ENCODE measurements at places on chromosomes 4 and X.

DNA sequence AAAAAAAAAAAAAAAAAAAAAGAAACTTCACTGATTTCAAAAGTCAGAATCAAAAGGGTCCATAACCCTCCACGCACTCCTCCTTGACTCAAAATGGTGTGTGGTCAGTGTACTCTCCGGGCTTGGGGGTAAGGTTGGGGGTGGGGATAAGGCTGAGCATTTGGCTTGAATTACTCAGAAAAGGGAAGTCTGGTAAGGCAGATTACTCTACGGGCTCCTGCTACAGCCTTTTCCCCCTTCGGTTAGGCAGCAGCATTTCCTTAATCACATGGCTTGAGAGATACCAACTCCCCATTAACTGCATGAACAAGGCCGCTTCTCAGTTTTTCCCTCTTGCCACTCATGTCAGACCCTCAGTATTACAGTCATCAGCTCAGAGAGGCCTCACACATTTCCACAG, 135.4 kb upstream of the DUSP21 start:
- no peak for DNase-seq

DNA sequence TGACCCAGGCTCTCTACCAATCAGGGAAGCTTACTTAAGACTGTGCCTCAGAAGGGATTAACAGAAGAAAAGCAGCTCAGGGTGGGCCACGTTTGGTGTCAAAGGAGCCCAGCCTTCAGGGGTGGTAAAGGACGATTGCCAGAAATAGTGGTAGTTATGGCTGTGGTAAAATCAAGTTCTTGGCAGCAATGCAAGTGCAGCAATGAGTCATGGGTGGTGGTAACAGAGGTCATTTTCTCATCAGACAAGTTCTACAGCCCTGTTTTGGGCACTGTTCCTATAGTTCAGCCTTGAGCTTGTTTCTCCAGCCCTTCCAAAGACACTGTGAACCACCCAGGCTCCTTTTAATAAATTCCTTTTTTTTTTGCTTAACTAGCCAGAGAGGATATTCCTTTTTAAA, 120.3 kb downstream of the EFHC2 start:
- DNase-seq = no peak

DNA sequence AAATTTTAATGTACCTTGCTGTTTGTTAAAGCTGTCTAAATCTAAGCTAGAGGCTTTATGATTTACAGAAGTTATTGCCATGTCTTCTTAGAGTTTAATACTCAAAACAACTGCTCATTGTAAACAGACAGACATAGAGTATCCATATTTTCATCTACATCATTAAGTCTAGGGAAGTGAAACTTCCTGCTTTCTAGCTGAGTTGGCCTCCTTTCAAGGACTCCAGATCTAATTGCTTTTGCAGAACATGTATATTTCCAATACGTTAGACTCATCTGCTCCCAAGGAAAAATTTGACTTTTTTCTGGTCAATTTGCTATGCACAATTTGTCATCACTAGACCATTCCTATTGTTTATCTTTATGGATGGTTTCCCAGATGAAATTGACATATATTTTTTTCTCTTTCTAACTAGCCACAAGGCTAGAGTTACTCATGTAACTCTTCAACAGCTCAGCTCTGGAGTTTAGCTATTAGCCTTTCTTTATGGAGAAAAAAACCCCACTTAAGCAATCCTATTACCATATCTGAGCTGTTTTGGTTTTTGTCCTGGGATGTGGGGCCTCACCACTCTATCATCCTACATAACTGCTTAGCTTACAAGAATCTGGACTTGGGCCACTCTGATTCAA, 122.9 kb downstream of the PPA2 start:
- no peak for DNase-seq

GRCh38 chr4:119138046-119138445, 2.4 kb downstream of the MYOZ2 start:
- DNase-seq = peak; percentile 4

GRCh38 chrX:29477878-29478277, 737.5 kb upstream of the MAGEB2 start:
- no peak for DNase-seq

DNA sequence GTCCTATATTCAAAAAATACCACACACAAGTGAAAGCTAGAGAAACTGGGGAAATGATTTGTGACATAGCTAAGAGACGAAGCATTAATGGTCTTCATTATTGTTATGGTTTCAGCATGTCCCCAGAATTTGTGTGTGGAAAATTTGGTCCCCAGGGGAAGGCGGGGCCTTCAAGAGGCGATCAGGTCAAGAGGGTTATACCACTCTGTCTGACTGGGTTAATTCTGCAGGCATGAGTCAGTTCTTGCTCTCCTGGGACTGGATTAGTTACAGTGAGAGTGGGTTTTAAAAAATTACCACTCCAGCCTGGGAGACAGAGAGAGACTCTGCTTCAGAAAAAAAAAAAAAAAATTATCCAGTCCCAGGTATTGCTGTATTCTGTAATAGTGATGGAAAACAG, 2.1 kb upstream of the MTNR1A start:
- no peak for DNase-seq

DNA sequence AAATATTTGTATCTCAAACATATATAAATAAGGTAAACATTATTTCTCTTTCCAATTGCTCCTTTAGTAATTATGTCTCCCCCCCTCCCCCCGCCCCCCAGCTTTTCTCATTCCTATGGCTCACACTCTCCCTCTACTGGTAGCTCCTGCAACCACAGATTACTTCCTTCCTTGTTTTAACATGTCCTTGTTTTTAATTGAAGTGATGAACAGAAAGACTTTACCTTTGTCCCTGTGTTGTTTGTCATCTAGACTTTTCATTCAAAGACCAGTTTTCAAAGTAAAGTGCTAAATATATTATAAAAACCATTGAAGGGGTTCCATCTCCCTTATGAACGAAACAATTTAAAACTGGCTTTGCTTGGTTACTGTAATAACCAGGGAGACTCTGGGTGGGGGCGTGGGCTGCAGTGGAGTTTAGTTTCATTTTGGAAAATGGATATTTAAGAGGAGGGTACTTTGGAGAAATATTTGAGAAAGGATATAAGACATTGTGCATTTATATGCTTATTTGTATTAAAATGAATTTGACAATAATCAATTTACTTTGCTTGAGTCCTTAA, 352.9 kb downstream of the RAPGEF2 start:
- DNase-seq = no peak

DNA sequence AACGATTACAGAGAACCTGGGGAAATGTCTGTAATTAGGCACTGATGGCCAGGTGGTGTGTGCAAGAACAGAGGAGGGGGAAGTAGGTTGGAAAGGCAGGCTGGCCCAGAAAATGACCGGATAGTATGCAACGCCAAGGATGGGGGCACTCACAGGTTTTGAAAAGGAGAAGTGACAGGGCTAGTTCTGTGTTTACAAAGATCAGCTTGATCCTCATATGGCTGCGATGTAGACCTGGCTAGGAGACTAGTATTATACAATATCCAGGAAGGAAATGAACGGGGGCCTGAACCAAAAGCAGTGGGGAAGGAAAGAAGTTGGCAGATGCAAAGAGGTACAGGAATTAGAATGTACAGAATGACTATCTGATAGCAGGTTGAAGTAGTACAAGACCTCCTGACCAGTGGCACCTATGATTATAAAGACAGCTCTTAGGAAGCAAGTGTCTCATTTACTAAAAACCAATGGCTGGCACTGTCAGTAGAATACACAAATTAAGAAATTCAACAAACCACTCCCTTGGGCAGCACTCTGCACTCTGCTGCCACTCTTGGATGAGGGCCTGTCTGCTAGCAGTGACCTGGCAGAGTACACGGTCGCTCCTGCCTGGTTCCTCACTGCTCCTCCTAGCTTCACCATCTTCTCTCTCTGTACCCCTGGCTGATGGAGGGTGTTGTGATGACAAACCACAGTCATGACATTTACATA, 14.1 kb downstream of the MFAP3L start:
- DNase-seq = no peak

- DNase-seq = no peak
Observed at GRCh38 chr4:185634066-185634652, 98.9 kb upstream of the PDLIM3 start.

GRCh38 chr4:173524218-173525117, 5.6 kb downstream of the HAND2 start:
- DNase-seq = no peak

GRCh38 chr4:47617607-47618006, 132.5 kb downstream of the ATP10D start:
- DNase-seq = no peak

DNA sequence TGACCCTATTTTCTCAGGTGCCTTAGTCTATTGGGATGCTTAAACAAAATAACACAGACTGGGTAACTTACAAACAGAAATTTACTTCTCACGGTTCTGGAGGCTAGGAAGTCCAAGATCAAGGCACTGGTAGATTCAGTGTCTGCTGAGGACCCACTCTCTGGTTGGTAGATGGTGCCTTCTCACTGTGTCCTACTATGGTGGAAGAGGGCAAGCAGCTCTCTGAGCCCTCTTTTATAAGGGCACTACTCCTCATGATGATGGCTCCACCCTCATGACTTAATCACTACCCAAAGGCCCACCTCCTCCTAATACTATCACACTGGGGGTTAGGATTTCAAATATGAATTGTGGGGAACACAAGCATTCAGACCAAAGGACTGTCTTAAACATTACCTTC, 11.8 kb downstream of the SMIM14 start:
- no peak for DNase-seq

DNA sequence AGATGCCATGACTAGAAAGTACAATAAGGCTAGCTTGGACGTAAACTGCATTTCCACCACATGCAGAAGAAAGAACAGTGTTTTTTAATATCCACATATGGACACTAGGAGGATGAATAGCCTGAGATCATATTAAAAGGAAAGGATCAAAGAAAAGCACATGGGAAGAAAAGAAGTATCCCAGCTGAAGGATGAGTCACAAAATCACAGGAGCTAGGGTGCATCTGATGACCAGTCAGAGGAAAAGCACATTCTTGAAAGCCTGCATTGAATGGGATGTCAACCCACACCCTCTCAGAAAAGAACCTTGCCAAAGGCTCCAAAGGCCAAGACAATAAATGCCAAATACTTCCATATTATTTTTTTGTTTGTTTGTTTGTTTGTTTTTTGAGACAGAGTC, 56.8 kb upstream of the PRDX4 start:
- no peak for DNase-seq

- DNase-seq = no peak
Observed at GRCh38 chrX:104419211-104419610, 146.8 kb upstream of the IL1RAPL2 start.

GRCh38 chrX:109501176-109501575, 19.3 kb upstream of the GUCY2F start:
- DNase-seq = no peak

GRCh38 chrX:154021131-154021611, 1.5 kb upstream of the IRAK1 start:
- no peak for DNase-seq

DNA sequence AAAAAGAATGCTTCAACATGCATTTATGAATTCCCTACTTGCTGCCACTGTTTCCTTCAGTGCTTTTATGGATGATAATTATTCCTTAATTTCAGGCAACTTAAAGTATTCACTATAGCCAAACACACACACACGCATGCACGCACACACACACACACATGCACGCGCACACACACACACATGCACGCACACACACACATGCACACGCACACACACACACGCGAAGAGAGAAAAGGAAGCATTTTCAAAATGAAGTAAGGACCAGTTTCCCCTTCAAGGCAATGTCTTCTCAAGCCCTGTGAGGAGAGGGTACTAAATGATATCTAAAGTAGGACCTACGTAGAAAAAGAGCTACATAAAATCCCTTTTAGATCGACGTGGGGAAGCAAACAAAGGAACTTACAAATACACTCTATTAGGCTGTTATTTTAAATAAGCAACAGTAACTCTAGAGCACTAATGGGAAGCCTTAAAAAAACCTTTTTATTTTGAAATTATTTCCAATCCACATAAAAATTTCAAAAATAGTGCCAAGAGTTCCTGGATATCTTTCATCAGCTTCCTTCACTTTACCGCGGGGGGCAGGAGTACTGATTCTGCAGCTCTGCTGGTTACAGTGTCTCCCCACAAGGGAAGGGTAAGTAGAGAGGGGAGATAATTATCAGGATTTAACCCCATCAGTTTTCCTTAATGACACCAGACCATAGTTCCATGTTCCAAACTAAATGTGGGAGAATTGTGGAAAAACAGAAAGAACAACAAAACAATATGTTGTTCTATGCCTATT, 13.7 kb downstream of the IRF2 start:
- no peak for DNase-seq

DNA sequence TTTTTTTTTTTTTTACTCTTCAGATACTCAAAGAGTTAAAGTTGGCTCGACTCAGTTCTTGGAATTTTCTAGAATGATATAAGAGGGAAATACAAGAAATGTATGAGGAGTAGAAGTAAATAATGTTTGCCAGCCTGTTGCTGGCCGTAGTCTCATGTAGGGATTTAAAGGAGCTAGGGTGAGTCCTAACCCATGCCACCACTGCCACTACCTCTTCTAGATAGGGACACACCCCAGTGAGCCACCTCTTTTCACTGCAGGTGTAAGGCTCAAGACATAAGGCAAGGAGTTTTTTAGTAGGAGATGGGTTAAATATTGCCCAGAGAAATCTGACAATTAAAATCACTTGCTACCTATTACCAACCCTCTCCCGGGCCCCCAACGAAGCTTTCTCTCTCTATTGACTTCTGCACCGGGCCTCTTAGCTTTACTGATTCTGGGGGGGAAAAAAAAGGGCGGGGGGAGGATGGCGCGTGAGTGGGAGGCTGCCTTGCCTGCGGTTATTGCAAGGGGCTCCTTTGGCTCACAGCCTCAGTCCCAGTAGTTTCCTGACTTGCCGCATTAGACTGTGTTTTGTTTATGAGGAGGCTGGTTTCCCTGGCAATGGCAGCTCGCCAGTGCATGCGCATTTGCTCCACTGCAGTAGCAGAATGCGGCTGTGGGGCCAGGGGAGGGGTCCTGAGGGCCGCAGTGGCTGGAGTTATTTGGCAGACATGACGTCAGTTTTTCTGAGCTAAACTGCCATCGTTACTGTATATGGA, 3.0 kb downstream of the LINC00632 start:
- DNase-seq = peak; percentile 29

- DNase-seq = no peak
Observed at GRCh38 chrX:48890934-48891401, 6.6 kb downstream of the TIMM17B start.

GRCh38 chr4:10180927-10181744, 64.5 kb upstream of the WDR1 start:
- DNase-seq = no peak

DNA sequence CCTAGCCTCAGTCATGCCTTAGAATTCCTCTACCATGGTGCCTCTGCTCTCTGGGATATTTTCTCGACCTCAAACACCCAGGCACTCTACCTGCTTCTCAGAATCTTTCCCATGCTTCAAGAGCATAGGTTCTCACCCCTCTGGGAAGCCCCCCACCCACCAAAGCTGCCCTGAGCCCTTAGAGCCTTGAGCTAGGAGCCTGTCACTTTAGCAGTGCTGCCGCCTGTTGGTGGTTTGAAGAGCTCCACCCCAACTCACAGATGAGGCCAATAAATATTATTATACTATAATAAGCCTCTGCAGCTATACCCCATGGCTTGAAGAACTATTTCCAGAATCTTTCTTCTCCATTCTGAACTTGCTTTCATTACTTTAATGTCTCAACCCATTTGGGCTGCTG, 109.7 kb downstream of the RTL5 start:
- DNase-seq = peak; percentile 35

Measured in CD4-positive, alpha-beta T cell treated with Interleukin-17A for 4 hours (primary cell).